Bronchus fibroblast of lung (primary cell): ENCODE measurements at places on chromosomes 5 and 9. TPM values are rescaled to one million over a fixed set of nuclear protein-coding genes. Genes with fewer than 3 reads are reported as not detected.

MYOZ3 gene
- total RNA-seq, result 1.0 and 1.8 TPM in 2 replicates

FREM1 gene
- total RNA-seq, result 0.17 and 0.30 TPM in 2 replicates

ZNF474 gene
- under 0.01 and 0.17 TPM in 2 replicates for total RNA-seq

SMIM3 gene
- 35.8 and 37.0 TPM in 2 replicates for total RNA-seq

EIF4EBP3 gene
- total RNA-seq, result 1.7 and 3.9 TPM in 2 replicates

ADAMTSL1 gene
- total RNA-seq, result 35.8 and 39.1 TPM in 2 replicates

FAM53C gene
- 21.3 and 28.6 TPM in 2 replicates for total RNA-seq

EMB gene
- 0.74 and 1.0 TPM in 2 replicates for total RNA-seq

SNX2 gene
- 37.2 and 37.9 TPM in 2 replicates for total RNA-seq

HMMR gene
- total RNA-seq, result 40.6 and 55.0 TPM in 2 replicates

SCGB3A2 gene
- not detected in 2 replicates for total RNA-seq

PRUNE2 gene
- total RNA-seq, result 3.6 and 4.4 TPM in 2 replicates

ACOT12 gene
- 0.84 and 1.2 TPM in 2 replicates for total RNA-seq

CHD1 gene
- 19.2 and 20.7 TPM in 2 replicates for total RNA-seq

OBP2B gene
- not detected in 2 replicates for total RNA-seq

MAP3K1 gene
- 4.3 and 5.2 TPM in 2 replicates for total RNA-seq

SLC6A19 gene
- total RNA-seq, result not detected in 2 replicates

GMCL2 gene
- not detected in 2 replicates for total RNA-seq

CRHBP gene
- total RNA-seq, result under 0.01 and 0.45 TPM in 2 replicates

ARHGAP26 gene
- total RNA-seq, result 0.67 and 1.2 TPM in 2 replicates

IFNA21 gene
- total RNA-seq, result not detected in 2 replicates

SLC6A18 gene
- not detected in 2 replicates for total RNA-seq

PCDHB9 gene
- not detected in 2 replicates for total RNA-seq

RLN1 gene
- total RNA-seq, result not detected in 2 replicates

BRINP1 gene
- not detected in 2 replicates for total RNA-seq

CNTNAP3 gene
- total RNA-seq, result 2.8 and 2.9 TPM in 2 replicates

SPINK7 gene
- total RNA-seq, result not detected in 2 replicates

RELL2 gene
- 1.9 and 3.0 TPM in 2 replicates for total RNA-seq

SLF1 gene
- total RNA-seq, result 8.6 and 10.3 TPM in 2 replicates

GRIA1 gene
- total RNA-seq, result 1.3 and 1.5 TPM in 2 replicates

SLC36A1 gene
- total RNA-seq, result 3.0 and 5.9 TPM in 2 replicates

CDX1 gene
- total RNA-seq, result not detected in 2 replicates

CCL27 gene
- not detected in 2 replicates for total RNA-seq

PGM5 gene
- 0.34 and 1.0 TPM in 2 replicates for total RNA-seq

SIL1 gene
- 41.7 and 45.8 TPM in 2 replicates for total RNA-seq
